ENCODE measurements at places on chromosomes 12 and 14.

GRCh38 chr12:39772821-39773259 is 153.2 kb upstream of the ABCD2 start:
- DNase-seq, result no peak

- no peak for DNase-seq
These were observed 422.6 kb downstream of the MDGA2 start for GRCh38 chr14:47252802-47253201.

GRCh38 chr12:32824596-32824995 is 68.9 kb upstream of the YARS2 start:
- DNase-seq, result no peak

- DNase-seq, result peak; percentile 65
These were observed 126.1 kb downstream of the GCH1 start for GRCh38 chr14:54776361-54777001.

DNA sequence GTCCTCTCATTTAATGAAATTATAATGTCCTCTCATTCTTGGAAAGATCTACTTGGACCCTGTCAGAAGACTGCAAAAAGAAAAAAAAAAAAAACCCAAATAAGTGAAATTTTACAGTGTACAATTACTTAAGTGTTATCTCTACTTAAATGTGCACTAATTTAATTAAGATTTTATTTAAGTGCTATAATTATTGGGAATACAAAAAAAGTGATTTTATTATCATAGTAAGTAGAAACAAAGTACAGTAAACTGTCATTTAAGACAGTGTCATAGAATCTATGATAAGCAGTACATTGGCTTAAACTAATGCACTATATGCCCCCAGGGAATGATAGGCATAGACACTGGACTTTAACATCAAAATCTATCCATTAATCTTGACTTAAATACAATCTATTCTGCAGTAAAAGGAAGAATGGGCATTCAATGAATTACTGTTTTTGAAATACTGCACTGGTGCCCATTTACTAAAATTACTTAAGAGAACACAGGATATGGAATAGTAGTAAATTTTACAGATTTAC is 23.3 kb downstream of the INSM2 start:
- no peak for DNase-seq

DNA sequence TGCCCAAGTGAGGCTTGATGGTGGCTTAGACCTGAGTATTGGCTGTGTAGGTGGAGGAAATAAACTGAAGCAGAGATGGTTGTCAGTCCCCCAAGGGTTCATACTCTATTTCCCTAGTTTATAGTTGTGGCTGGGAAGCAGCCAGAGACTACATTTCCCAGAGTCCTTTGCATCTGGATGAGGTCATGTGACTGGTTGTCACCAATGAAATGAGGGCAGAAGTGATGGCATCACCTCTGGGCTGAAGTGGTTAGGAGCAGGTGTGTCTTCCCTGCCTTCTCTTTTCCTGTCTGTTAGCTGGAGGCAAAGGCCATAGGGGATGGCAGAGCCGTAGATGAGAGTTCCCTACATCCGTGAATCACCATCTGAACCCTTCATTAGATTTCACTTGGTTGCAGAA is 16.3 kb upstream of the NOS1 start:
- no peak for DNase-seq

GRCh38 chr14:94424371-94424770 is 28.2 kb downstream of the SERPINA11 start:
- peak; percentile 2 for DNase-seq

- no peak for DNase-seq
These were observed 4.6 kb downstream of the AGAP2 start for GRCh38 chr12:57733928-57734327.

DNA sequence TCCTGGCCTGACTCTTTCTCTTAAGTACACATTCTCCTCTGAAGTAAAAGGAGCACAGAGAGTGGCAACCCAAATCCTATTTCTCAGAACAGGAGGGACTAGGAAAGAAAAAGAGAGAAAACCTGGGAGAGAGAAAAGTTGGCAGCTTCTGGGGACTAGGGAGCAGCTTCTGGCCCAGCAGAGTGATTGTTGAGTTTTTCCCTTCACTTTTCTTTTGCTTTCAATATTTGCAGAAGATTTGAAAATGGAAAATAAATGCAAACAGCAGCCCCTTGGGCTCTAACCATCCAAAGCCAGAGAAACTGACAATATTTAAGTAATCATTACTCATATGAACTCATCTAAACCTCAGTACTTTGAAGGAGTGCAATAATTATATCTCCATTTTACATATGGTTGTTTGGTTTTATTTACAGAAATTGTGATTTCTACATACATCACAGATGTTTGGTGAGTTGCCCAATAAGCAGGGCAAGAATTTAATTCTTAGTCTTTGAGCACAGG is 28.8 kb upstream of the IGF1 start:
- DNase-seq, result no peak

DNA sequence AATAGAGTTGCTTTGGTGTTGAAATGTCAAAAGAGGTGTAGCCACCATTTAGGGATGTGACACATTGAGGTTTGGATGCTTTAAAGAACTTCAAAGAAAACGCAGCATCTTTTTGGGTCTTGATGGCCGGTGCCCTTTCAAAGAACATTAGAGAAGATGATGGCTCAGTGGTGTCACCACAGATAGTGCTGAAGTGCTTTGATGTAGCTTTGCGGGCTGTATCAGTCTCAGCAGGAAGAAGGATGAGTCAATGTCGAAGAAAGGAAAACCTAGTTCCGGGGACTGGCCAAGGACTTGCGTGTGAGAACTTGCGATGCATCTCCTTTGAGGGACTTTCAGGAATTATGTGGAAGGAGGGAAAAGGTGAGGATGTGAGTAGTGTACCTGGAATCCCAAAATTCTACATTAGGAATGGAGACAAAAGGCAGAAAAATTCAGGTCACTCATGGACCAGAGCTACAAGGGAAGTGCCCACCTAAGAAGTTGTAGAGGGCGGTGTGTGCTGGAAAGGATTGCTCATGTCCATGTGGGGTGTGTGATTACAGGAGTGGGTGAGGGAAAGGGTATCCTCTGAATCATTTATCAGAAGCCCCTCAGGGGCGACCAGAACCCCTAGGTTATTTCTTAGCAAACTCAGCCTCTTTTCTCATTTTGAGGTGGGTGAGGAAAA is 39.7 kb upstream of the GZMB start:
- DNase-seq, result no peak

DNA sequence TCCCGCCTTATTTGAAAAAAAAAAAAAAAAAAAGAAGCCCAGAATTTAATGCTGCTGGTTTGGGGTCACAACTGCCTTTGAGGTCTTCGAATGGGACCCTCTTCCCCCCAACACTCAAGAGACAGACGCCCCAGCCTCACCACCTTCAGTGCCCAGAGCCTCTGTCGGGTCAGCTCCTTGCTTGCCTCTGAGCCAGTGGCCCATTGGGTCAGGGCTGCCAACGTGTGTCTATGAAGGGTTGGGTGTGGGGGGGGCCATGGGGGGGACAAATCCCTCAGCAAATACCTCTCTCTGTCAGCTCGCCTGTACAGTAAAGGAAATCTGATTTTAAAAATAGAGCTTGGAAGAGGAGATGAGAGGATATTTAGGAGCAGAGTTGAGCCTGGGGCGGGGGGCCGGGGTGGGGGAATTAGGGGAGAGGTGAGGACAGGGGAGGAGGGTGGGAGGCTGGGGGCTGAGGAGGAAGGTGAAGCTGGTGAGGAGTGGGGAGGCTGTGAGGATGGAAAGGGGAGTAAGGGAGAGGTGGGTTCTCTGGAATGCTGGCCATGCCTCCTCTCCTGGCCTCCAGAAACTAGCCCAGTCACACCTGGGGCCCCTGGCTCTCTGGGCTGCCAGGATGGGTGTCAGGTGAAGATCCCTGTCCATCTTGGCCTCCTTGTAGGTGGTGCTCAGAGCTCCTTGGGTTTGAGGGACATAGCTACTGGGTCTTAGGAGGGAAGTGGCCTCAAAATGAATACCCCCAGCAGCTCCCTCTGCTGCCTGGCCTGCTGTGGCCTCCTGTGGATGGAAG is 13.3 kb downstream of the RTL1 start:
- DNase-seq, result no peak

GRCh38 chr12:46494424-46494823 is 121.9 kb upstream of the SLC38A2 start:
- peak; percentile 37 for DNase-seq

- no peak for DNase-seq
These were observed 21.9 kb downstream of the CEP128 start for GRCh38 chr14:80919622-80920021.

- peak; percentile 22 for DNase-seq
These were observed 27.6 kb downstream of the PMCH start for GRCh38 chr12:102169922-102170621.

DNA sequence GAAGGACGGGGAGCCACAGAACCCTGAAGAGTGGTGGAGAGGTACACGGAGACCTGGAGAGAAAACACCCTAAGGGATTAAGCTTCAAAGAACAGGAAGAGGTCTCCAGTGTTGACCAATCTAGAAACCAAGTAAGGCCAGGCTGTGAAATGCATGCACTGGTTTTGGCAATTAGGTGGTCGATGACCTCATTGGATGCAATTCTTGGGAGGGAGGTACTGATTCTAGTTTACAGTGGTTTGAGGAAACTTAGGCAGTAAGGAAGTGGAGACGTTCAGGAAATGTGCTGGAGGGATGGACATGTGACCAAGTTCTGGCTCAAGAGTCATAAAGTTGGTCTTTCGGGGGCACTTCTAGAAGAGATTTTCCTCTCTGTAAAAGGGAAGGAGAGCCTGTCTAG is 91.3 kb upstream of the CEP83 start:
- DNase-seq, result no peak

- DNase-seq, result no peak
These were observed 13.5 kb downstream of the GPR84 start for GRCh38 chr12:54350743-54351142.

GRCh38 chr12:111067498-111067897 is 147.1 kb upstream of the MYL2 start:
- no peak for DNase-seq

DNA sequence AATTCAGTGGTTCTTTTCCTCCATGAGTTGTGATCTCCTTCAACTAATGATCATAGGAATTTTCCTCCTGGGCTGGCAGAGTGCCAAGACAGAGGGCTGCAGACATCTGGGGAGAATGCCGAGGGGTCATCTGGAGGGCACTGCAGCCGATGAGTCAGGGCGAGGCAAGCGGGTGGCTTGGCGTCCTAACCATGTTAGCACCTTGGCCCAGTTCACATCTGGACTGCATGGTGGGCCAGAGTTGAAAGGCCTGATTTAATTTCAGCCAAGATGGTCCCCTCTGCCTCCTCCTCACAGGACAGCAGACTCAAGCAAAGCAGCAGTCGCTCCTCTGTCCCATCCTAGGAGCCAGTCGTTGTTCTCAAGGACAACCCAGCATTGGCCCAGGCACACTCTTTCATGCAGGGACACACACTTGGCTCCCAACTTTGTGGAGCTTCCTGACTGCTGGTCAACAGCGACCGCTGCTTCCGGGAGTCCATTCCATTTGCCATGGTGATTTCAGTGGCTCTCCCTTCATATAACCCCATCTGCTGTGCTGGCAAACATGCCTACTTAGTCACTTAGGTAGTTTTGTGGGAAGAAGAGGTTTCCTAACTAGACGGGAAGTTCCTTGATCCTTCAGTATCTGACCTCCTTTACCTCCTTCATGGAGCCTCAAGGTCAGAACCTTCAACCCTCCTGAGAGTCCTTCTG is 161.8 kb downstream of the TTC8 start:
- peak; percentile 85 for DNase-seq

GRCh38 chr12:122006186-122006926 is 15.3 kb upstream of the BCL7A start:
- no peak for DNase-seq

GRCh38 chr12:2351161-2351560 is 298.4 kb downstream of the CACNA1C start:
- DNase-seq, result no peak

DNA sequence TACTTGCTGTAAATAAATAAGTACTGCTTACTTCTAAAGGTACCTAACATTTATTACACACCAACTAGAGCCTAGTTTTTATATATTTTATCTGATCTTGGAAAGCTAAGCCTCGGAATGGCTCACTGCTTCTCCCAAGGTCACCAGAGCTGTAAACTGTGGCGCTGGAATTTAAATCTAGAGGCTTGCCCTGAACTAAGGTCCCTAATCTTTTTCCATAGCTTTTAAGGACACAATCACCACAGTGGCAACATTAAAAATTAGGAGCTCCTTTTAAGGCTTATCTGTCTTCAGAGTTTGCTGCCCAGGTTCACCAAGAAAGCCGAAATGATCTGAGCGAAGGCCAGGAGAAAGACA is 670 bp downstream of the CCNB1IP1 start:
- peak; percentile 30 for DNase-seq

GRCh38 chr14:67837011-67837624 is 17.5 kb downstream of the RAD51B start:
- peak; percentile 74 for DNase-seq

DNA sequence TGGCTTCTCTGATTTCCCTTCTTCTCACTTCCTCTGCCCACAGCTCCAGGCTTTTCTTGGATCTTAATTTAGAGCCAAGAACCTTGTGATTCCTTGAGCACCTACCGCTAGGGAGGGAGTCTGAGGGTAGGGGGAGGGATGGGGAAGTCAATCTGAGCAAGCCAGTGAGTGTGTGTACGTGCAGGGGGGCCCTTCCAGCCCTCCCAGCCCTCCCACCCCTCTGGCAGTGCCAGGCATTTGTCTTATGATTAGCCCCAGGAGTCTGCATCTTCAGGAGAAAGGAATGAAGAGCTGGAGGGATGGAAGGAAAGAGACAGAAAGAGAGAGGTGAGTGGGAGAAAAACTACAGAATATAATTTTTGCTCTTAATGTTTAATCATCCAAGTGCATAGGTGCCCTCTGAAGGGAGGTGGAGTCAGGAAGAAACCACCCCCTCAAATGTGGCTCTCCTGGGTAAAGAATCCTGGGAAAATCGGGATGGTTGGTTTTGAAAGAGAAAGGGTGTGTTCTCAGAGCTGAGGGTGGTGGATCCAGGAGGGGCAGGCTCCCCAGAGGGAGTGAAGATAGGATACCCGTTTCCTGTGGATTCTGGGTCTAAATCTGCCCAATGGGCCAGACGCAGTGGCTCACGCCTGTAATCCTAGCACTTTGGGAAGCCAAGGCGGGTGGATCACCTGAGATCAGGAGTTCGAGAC is 2.1 kb downstream of the PIANP start:
- no peak for DNase-seq

DNA sequence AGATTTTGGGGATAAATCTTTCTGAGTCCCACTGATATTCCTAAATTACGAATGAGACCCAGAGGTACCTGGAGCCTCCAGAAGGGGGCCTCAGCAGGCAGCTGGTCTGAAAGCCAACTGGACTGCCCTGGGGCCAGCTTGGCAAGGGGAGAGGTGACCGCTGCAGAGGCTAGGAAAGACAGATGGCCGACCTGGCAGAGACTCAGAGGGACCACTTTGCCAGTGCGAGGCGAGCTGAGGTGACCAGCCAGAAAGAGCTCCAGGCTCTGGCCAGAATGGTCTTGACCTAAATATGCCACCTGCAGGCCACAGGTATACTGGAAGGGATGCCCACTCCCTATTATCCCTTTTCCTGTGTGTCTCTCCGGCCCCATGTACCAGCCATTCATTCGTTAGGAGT is 256.8 kb upstream of the GARIN6 start:
- DNase-seq, result peak; percentile 42
